ENCODE measurements at places on chromosomes 4 and X.
A peak's percentile ranks its signal among the peaks of the same experiment; 100 is the strongest.

DNA sequence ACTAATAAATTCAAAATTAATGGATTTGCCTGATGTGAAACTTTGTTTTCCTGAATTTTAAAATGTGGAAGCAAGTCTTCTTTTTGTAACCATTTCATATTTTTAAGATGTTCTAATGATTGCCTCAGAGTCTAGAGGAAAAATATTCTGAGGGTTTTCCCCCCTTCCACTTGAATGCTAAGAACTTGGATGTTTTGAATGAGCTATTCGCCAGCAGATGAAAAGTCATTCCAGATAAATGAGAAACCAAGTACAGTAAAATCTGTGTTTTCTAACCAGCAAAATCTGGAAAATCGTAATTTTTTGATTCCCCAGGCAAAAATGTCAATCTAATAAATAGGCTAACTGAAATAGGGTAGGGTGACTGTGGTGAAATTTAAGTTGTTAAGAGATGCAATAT lies 45.6 kb downstream of the SLIT2 start:
- no peak for DNase-seq

GRCh38 chr4:113385281-113385899 lies 335.9 kb downstream of the ANK2 start:
- no peak for DNase-seq

DNA sequence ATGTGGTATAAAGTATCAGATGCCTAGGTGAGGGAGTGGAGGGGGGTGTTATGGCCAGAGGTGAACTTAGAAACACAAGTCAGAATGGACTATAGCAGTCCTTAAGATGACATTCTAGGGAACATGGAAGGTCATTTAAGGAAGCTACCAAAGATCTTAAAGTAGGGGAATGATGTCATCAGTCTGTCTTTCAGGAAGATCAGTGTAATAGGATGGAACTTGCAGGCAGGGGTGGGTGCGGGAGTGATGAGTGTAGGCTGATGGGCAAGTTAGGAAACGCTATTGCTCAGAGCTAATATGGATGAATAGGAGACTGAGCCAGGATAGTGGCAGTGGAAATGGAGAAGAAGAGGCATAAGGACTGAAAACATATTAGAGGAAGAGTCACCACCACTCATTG lies 27.5 kb upstream of the CWH43 start:
- DNase-seq, result no peak

GRCh38 chr4:59938166-59938565 lies 1262.0 kb upstream of the ADGRL3 start:
- no peak for DNase-seq

DNA sequence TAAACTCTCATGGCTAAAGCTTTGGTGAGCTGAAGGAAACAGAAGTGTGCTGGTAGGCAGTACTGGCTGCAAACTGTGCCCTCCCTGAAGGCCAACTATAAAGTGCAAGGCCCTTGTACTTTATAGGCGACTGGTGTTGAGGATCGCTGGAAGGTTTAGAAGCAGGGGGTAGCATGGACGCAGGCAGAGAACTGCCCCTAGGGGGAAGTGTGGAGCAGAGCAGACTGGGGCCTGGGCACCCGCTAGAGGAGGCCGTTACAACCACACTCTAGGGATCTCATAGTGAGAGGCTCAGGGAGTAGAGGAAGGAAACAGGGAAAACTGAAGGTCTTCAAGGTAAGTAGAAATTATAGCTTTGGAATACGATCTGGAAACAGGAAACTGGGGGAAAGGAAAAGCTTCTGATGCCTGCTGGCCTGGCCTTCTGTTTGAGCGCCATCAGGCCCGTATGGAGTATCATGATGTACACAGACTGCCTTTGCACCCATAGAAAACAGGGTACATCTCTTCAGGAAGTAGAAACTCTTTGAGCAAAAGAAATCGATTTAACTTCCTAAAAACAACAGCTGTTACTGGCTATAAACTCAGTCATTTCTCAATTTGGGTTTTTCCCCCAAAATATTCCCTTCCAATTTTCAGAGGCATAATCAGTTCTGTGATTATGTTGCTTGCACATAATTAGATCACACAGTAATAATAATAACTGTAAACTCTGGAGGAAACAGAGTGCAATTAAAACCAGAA lies 23.9 kb upstream of the TMSB4X start:
- peak; percentile 42 for DNase-seq

- peak; percentile 27 for DNase-seq
Measured at GRCh38 chrX:134718105-134718965, 60.1 kb upstream of the PLAC1 start.

DNA sequence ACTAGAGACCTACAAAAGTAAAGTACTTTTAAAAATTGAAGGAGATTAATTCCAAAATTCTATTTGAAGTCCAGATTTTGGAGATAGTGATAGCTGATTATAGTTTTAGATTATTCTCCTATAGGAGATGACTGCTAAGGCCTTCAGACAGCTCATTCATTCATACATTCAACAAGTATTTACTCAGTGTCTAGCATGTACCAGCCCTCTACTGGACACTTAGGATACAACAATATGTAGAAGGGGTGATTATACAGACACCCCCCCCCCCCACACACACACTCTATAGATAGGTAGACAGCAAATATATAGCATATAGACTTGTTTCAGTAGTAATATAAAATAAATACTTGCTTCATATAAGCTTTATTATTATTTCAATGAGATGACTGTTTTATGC lies 60.4 kb upstream of the TAF9B start:
- peak; percentile 25 for DNase-seq

GRCh38 chr4:143404555-143404954 lies 67.9 kb downstream of the GAB1 start:
- no peak for DNase-seq

DNA sequence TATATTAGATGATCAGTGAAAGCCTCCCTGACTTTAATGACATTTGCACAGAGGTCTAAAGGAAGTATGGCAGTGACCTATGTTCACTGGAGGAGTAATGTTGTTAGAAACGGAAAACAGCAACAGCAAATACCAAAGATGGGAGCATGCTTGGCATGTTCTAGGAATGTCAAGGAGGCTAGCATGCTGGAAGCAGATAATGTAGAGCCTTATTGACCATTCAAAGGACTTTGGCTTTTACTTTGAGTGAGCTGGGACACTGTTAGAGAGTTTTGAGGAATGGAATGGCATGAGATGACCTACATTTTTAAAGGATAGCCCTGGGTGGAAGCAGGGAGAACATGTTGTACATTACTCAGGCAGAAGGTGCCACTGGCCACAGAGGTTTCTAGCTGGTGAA lies 6.0 kb downstream of the RPA4 start:
- DNase-seq, result no peak

GRCh38 chrX:24842486-24842885 lies 148.8 kb downstream of the POLA1 start:
- DNase-seq, result no peak

- DNase-seq, result no peak
Measured at GRCh38 chr4:120314969-120315368, 248.3 kb upstream of the MAD2L1 start.

DNA sequence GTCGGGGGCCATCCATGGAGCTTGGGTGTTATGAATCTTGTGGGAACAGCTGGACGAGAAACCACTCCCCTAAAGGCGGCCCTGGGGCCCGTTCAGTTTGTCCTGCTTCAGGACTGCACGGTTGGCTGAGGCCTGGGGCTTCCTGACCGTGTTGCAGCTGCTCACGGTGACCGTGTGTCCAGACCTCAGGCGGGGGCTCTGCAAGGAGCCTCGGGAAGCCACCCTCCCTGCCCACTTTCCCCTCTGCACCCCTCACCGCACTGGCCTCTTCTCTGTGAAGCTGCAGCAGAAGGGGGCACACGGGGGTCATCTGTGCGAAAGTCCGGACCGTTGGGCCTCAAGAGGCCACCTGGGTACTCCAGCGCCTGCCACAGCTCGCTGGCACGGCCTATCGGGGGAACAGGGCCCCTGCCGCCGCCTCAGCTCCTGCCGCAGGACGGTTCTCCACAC lies 29.4 kb downstream of the UVSSA start:
- no peak for DNase-seq

GRCh38 chr4:188127214-188127874 lies 11.9 kb upstream of the TRIML1 start:
- no peak for DNase-seq

Measured in AML-193 (cell line).